ENCODE measurements at places on chromosomes 16 and 17.

DNA sequence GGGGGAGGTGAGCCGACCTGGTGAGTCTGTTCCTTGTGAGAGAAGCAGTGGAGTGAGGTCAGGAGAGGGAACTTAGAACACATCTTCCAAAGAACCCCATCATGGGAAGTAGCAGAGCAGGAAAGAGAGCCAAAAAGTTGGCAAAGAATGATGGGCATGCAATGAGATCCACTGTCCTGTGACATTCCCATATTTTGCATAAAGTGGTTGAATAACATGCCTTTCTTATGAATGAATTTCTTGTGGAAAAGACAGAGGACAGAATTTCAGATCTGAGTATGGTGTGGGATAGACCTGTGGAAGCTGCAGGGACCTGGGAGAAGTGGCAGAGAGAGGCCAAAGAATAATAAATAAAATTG lies 41.3 kb downstream of the TMEM100 start:
- no peak for DNase-seq

DNA sequence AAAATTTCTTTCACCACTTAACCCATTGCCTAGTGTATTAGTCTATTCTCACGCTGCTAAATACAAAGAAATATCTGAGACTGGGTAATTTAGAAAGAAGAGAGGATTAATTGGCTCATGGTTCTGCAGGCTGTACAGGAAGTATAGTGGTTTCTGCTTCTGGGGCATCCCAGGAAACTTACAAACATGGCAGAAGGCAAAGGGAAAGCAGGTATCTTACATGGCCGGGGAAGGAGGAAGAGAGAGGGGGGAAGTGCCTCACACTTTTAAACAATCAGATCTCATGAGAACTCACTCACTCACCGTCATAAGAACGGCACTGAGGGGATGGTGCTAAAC lies 931.4 kb upstream of the SOX9 start:
- no peak for DNase-seq

DNA sequence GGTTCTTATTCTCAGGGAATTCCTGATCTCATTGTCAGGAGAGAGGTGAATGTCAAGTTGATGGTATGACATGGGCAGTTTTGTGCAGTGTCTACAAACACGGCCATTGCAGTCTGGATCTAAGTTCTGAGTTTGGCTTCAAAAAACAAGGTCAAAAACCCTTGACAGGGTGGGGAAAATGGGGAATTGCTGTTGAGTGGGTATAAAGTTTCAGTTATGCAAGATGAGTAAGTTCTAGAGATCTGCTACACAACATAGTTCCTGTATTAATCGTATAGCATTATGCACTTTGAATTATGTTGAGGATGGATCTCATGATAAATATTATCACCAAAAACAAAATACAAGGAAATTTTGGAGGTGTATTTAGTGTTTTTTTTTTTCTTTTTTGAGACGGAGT lies 36.6 kb upstream of the CARMIL2 start:
- no peak for DNase-seq

DNA sequence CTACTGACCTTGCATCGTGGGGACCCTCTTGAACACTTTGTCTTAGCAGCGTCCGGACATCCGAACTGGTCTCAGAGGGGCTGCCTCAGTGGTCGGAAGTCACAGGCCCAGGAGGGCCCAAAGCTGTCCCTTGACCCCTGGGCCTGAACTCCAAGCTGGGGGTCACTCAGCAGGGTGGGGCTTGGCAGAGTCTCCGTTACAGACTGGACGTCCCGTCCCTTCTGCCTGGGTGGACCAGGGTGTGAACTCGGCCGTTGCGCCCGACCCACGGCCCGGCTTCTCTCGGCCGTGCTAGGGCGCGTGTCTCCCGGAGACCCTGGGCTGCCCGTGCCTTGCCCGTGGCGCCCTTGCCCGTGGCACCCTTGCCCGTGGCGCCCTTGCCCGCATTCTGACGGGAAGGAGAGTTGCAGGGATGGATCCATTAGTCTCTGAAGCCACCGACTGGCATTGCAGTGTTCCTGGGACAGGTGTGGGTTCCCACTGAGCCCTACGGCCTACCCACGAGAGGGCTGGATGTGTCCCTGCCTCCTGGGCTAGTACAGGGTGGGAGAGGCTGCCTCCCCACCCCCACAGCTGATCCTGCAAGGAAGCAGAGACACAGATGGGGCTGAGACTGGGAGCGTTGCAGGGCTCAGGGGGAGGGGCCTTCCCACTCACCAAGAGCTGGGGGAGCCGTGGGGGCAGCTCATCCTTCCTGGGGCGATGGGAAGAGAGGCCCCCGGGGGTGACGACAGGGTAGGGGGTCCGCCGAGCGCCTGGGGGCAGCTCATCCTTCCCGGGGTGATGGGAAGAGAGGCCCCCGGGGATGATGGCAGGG lies 4.9 kb downstream of the CACNA1H start:
- DNase-seq, result no peak

- DNase-seq, result no peak
Observed at GRCh38 chr17:36863131-36863530, 74.1 kb upstream of the LHX1 start.

DNA sequence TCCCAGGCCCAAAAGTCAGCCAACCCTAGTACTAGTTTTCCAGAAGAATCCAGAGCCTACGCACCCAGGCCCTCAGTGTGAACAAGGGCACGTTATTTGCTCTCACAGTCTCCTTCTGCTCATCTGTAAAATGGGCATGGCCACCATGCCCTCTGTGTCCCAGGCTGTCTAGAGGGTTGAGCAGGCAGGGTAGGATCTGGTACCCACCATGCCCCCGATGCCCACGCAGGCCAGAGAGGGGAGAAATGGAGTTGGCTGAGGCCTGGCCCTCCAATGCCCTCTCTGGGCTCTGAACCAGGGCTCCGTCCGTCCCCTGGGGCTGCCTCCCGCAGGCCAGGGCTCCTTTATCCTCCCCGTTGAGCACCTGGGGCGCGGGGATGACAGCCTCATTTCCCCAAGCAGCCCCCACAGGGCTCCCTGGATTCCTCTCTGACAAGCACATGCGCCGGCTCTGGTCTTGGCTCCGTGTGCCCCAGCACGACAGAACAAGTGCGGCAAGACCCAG lies 9.1 kb upstream of the BAHCC1 start:
- DNase-seq, result peak; percentile 64

- DNase-seq, result peak; percentile 20
Observed at GRCh38 chr16:81936209-81937000, 74.9 kb downstream of the SDR42E1 start.

DNA sequence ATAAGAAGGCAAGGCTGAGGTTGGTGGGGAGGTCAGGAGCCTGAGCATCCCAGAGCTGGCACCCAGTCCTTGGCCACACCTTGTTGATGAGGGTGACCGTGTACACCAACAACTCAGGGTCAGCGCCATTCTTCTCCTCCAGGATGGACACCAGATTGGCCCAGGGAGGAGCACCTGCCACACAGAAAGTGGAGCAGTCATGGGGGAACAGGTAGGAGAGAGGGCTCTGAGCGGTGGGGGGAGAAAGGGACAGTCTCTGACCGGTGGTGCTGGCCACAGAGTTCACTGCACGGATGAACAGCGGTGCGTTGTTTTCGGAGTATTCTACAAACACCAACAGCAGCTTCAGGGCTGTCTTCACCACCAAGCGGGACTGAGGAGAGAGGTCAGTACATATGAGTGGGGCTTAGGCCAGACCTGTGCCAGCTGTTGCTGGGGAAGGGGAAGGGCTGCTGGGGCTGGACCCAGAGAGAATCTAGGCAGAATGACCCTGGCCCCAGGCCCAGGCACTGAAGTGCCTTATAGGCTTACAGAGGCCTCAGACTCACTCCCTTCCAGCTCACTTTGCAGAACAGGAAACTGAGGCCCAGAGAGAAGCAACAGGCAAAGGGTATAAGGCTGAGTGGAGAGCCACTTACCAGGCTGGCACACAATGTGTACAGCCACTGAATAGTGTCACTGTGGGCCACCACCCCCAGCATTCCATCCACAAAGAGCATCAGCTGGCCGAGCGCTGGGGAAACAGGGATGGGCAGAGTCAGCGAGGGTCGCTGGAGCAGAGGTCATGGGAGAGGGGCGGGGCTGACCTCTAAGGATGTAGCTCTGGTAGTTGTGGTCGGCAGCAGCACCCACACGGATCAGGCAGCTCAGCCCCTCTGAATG lies 9.6 kb downstream of the FHOD1 start:
- no peak for DNase-seq

DNA sequence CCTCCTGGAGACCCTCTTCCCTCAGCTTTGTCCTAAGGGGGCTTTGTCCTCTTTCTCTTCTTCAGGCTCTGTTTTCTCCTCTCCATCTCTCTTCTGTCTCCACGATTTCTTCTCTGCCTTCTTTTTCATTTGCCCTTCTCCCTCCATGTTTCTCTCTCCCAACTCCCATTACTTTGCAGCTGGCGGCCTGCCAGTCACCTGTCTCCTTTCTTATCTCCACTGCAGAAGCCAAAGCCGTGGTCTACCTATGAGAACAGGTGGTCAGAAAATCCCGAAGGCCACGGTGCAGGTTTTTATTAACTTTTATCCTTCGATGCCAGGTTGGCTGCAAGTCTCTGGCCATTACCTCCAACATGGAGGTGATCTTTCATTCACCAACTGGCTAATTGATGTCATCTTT lies 45.1 kb downstream of the FZD2 start:
- DNase-seq, result no peak

DNA sequence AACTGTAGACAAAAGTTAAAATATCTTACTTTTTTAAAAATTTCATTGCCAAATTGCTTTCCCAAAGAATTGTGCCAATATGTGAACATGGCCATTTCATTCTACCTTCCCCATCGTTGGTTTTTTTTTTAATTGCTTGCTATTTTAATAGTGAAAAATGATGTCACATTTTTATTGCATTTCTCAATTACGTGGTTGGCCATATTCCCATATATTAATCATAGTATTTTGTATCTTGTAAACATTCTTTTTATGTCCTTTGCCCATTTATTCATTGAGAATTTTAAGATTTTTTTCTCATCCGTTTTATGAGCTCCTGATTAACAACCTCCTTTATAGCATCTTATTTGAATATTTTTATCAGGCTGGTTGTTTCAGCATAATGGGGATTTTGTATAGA lies 7.2 kb downstream of the OMG start:
- DNase-seq, result no peak

DNA sequence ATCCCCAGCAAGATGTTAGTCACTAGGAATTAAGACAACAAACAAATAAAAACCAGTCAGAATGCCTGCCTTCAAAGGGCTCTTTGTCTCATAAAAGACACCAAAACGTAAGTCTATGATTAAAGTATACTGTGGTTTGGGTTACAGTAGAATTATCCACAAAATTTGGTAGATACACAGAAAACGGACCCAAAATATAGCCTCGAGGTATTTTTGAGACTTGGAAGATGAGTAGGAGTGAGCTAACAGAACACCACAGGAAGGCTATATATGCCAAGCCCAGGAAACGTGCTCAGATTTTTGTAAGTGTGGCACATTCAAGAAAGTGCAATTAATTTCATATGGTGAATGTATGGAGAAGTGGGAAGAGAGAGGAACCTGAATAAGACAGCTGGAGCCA lies 831.4 kb downstream of the CDH11 start:
- DNase-seq, result no peak

DNA sequence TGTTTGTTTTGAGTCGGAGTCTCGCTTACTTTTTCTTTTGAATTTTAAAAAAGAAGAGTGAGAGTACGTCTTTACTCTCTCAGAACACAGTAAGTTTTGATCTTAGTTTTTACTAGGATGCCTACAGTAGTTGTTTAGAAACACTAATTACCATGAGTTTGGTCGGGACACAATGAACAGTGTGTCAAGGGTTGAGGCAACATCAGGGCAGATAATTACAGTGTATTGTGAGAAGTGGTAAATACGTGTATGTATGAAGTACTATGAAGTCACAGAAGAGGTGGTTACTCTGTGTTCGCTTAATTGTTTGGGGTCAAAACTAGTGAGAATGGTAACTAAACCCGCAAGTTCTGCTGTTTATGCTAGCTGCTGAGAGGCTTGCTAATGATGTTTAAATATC lies 18.2 kb downstream of the PAFAH1B1 start:
- no peak for DNase-seq

DNA sequence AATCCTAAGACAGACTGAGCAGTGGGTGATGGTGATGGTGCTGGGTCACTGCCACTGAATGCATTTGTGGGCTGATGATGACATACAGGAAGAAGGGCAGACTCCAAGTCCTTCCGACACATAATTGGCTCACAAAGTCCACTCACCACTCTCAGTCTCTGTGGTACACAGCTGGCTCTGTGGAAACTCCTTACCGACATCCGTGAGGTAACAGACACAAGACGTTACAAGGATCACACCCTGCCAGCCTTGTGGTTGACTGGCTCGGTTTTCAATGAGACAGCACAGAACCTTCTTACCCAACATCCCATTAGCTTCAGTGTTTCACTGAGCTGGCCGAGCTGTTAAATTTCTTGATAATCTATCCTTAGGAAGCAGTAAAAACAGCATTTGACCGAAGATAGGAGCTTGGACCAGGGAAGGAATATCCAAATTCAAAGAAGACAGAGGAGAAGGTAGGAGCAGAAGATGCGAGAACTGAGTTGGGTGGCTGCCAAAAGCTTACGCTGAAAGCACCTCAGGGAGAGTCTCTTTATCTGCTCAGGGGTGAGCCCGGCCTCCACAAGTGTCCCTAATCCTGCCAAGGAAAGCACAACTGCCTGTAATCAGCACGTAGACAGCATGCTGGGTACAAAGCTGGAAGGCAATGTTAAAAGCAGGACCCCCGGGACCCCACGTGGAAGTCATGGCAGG lies 5.5 kb upstream of the MXRA7 start:
- DNase-seq, result no peak

DNA sequence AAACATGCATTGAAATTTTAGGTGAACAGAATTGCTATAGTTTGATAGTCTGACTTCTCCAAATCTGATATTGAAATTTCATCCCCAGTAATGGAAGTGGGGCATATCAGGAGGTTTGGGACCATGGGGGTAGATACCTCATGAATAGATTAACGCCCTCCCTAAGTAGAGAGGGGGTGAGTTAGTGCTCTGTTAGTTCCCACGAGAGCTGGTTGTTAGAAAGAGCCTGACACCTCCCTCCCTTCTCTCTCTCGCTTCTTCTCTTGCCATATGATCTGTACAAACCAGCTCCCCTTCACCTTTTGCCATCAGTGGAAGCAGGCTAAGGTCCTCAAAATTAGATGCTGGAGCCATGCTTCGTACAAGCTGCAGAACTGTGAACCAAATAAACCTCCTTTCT lies 78.8 kb downstream of the BRIP1 start:
- no peak for DNase-seq

DNA sequence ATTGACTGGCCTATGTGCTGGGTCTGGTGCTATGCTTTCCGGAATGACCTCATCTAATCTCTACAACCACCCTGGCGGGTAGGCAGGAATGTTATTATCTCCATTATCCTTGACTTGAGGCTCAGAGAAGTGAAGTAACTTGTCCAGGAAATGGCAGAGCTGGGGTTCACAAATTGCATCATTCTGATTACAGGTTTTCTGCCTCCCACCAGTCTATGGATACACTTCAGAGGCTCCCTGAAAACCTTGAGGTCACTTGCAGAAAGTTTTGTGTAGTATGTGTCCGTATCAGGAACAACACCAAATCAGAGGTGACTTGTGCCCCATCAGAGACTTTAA lies 19.1 kb downstream of the NOD2 start:
- DNase-seq, result no peak
